Activated naive CD4-positive, alpha-beta T cell treated with anti-CD3 and anti-CD28 coated beads, Interleukin-2, amount 10 ng/mL, durations not matched to agents 7 days and 5 days (primary cell): ENCODE measurements at places on chromosomes 12 and 14.

- DNase-seq, result no peak
These were observed 61.3 kb downstream of the ARF6 start for GRCh38 chr14:49954171-49954631.

- peak; percentile 44 for DNase-seq
These were observed 7.4 kb downstream of the ASCL1 start for GRCh38 chr12:102964872-102965271.

GRCh38 chr14:86990396-86990795 lies 1002.6 kb downstream of the GALC start:
- no peak for DNase-seq

- no peak for DNase-seq
These were observed 624.4 kb downstream of the KCNH5 start for GRCh38 chr14:62420847-62421246.

DNA sequence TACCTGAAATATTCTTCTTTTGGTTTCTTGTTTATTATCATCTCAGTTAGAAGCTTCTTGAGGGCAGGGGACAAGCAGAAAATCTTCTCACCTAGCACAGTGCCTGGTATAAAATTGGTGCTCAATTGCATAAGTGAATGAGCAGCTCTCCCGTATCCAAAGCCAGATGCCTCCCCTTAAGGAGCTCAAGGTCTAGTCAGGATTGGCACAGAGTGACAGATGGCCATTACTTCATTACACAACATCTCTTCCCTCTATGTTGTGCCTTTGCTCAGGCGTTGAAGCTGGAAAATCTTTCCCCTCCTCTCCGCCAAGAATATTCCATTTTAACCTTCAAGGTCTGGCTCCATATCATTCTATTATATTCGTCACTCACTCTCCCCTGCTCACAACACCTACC lies 3.6 kb downstream of the SLC4A8 start:
- no peak for DNase-seq

GRCh38 chr14:81208489-81208888 lies 12.3 kb downstream of the GTF2A1 start:
- DNase-seq, result no peak

DNA sequence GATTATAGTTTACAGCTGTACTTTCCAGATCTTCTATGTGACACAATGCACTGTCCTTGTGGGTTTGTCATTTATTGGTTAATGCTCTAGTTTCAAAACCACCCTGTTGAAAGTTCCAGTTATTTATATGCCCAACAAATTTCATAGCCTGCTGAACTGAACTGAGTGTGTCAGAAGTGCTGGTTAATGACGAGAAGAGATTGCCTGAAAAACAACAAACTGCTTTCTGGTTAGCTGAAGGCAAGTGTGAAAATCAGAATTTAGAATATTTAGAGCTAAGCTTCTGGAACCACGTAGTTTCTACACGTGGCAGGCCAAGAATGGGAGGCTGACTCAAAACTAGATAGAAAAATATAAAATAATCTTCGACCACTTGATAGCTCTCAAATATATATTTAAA lies 19.1 kb upstream of the RIN3 start:
- DNase-seq, result no peak
